ENCODE measurements at places on chromosomes 6 and 20. TPM values are rescaled to one million over a fixed set of nuclear protein-coding genes. Genes with fewer than 3 reads are reported as not detected.

DNA sequence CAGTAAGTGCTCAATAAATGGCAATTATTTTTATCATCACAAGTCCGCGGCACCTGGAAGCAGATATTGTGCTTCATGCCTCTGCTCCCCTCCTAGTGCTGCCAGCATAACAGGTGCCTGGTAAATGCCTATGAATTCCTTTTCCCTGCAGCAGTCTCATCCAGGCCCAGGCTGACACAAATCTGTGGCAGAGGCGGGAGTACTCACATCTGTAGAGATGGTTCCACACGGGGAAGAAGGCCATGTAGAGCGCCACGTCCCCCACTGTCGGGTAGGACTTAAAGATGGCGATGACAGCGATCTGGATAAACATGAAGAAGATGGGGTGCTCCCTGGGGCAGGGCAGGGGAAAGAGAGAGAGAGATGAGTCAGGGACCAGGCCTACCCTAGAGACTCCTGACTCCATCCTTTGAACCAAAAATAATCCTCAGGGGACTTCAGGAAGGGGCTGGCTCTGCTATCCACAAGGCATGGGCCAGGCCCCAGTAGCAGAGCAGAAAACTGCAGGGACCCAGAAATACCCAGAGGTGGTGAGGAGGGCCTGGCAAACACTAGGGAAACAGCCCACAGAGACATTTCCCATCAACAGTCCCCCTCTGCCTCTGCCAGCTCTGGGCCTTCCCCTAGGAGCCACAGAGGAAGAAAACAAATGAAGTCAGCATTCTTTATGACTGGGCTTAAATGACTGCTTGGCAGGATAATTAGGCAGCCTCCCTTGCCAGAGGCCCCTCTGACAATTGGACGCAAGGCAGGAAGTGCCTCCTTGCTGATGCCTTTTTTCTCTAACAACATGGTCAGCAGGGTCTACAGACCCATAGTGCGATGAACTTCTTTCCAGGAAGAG lies 23.0 kb downstream of the MAP1LC3A start:
- no peaks in the 10 kb centered on the region for H3K27me3 ChIP-seq
- DNase-seq, result no peak
- peaks cover 28% of the 10 kb centered on the region for H3K4me1 ChIP-seq
- H3K4me3 ChIP-seq, result no peak overlapping the region
- H3K36me3 ChIP-seq, result peaks cover 43% of the 10 kb centered on the region

GRCh38 chr20:35542990-35543389 lies 1.1 kb downstream of the ERGIC3 start:
- no peak for DNase-seq
- peaks cover 45% of the 10 kb centered on the region for H3K36me3 ChIP-seq
- H3K4me3 ChIP-seq, result no peak overlapping the region
- no peaks in the 10 kb centered on the region for H3K27me3 ChIP-seq
- H3K4me1 ChIP-seq, result peaks cover 10% of the 10 kb centered on the region
- H3K27ac ChIP-seq, result no peak overlapping the region

GRCh38 chr20:11108102-11108810 lies 434.5 kb upstream of the JAG1 start:
- no peaks in the 10 kb centered on the region for H3K27me3 ChIP-seq
- H3K4me3 ChIP-seq, result no peak overlapping the region
- H3K4me1 ChIP-seq, result peaks cover 5% of the 10 kb centered on the region
- H3K36me3 ChIP-seq, result no peaks in the 10 kb centered on the region
- peak overlapping the region; percentile 25 for H3K27ac ChIP-seq
- no peak for DNase-seq

- H3K4me1 ChIP-seq, result peaks cover 32% of the 10 kb centered on the region
- H3K36me3 ChIP-seq, result no peaks in the 10 kb centered on the region
- H3K27me3 ChIP-seq, result no peaks in the 10 kb centered on the region
- DNase-seq, result no peak
- H3K27ac ChIP-seq, result no peak overlapping the region
- no peak overlapping the region for H3K4me3 ChIP-seq
These were observed 234.1 kb downstream of the TMEM242 start for GRCh38 chr6:157089258-157089657.

DNA sequence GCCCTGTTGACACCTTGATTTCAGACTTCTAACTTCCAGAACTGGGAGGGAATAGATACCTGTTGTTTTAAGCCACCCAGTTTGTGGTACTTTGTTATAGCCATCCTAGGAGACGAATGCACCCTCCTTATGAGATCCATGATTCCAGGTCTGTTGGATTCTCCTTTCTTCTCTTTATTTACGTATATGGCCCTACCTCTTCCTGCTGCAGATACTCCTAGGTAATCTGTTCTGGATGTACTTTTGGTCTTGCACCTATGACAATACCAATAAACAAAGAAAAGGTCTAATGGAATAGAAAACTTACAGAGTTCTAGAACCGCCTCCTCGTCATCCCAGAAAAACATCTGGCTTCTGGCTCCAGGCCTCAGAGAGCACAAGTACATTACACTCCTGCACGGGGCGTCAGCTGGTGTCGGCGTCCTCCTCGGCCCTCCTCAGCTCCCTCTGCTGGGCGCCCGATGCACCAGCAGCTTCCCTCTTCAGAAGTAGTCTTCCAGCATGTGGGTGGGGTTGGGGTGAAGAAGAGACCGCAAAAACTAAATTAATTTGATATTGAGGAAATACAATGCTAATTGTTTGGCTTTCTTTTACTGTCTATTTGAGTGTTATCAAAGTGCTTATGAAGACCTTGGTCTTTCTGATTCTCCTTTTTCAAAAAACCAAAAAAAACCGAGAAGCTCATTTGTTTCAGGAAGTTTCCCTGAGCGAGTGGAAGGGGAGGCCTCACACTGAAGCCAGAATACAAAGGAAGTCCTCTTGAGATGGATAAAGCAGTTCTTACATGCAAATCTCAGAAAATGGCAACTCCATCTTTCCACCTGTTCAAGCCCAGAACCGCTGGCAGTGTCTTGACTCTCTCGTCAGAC lies 9.7 kb upstream of the ATXN1 start:
- H3K4me3 ChIP-seq, result no peak overlapping the region
- peak overlapping the region; percentile 12 for H3K27ac ChIP-seq
- no peaks in the 10 kb centered on the region for H3K27me3 ChIP-seq

DNA sequence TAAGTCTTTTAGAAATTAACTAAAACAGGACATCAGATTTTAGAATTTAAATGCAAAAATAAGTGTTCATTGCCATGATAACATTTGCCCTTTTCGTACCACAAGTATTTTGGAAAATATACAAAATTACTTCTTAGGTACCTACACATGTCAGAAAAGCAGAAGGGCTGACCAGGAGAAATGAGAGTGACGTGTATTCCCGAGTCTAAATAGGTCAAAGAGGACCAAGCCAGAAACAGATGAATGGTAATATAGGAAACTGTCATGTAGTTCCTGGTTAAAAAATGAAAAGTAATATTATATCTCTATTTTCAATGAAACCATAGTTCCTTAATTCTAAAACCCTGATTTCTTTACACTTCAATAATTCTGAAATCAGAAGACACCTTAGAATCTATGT lies 126.2 kb downstream of the IPCEF1 start:
- no peak overlapping the region for H3K27ac ChIP-seq
- no peaks in the 10 kb centered on the region for H3K4me1 ChIP-seq
- no peaks in the 10 kb centered on the region for H3K27me3 ChIP-seq
- H3K36me3 ChIP-seq, result no peaks in the 10 kb centered on the region
- H3K4me3 ChIP-seq, result no peak overlapping the region

GRCh38 chr6:145087034-145087433 lies 648.3 kb downstream of the EPM2A start:
- H3K27ac ChIP-seq, result no peak overlapping the region
- no peaks in the 10 kb centered on the region for H3K36me3 ChIP-seq
- no peaks in the 10 kb centered on the region for H3K27me3 ChIP-seq

DNA sequence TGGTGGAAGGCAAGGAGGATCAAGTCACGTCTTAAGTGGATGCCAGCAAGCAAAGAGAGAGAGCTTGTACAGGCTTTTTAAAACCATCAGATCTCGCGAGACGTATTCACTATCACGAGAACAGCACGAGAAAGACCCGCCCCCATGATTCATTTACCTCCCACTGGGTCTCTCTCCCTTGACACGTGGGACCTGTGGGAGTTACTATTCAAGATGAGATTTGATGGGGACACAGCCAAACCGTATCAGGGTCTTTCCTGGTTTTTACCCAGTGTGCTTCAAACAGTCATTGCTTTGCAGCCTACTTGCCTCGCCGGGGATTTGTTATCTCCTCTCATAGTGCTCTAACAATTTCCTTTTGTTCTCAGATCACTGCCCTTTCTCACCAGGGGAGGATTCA lies 108.2 kb downstream of the UST start:
- H3K4me1 ChIP-seq, result no peaks in the 10 kb centered on the region
- H3K36me3 ChIP-seq, result no peaks in the 10 kb centered on the region
- H3K27ac ChIP-seq, result no peak overlapping the region
- H3K4me3 ChIP-seq, result no peak overlapping the region
- H3K27me3 ChIP-seq, result no peaks in the 10 kb centered on the region

- H3K27ac ChIP-seq, result no peak overlapping the region
- no peaks in the 10 kb centered on the region for H3K4me1 ChIP-seq
- H3K27me3 ChIP-seq, result no peaks in the 10 kb centered on the region
- no peak overlapping the region for H3K4me3 ChIP-seq
- DNase-seq, result no peak
These were observed 237.8 kb upstream of the PMEPA1 start for GRCh38 chr20:57947421-57948179.

GRCh38 chr6:2232445-2232844 lies 13.0 kb downstream of the GMDS start:
- H3K4me3 ChIP-seq, result no peak overlapping the region
- H3K27ac ChIP-seq, result no peak overlapping the region
- H3K36me3 ChIP-seq, result no peaks in the 10 kb centered on the region
- no peak for DNase-seq

GRCh38 chr6:28567506-28567905 lies 41.8 kb downstream of the GPX5 start:
- no peak for DNase-seq
- peaks cover 4% of the 10 kb centered on the region for H3K27me3 ChIP-seq
- no peaks in the 10 kb centered on the region for H3K36me3 ChIP-seq
- no peak overlapping the region for H3K27ac ChIP-seq

DNA sequence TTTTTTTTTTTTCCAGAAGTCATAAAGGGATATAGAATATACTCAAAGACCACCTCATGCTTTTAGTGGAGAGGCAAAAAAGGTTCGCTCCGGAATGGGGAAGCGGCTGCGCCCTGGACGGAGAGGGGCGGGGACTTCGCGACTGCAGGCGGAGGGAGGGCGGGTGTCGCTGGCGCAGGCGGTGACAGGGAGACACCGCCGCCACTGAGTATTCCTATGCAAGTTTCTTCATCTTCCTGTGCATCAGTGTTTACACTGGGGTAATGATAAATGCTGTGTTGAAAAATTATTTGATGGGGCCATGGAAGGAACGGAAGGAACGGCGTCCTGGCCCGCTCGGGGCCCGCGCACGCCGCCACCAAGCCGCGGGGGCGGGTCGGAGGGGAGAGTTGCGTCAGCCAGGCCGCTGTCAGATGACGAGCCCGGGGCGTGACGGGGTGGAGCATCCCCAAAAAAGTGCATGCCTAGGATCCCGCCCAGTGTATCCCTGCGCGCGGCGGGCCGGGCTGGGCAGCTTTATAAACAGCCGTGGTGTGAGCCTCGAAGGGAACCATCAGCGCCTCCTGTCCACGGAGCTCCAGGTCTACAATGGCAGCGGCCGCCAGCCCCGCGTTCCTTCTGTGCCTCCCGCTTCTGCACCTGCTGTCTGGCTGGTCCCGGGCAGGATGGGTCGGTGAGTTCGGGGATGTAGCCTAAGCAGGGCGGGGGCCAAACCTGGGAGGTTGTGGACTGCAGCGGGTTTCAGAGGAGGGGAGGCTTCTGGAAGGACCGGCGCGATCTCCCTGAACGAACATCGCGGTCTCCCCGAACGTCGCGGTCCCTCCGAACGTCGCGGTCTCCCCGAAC lies at the start of gene ULBP1:
Gene ULBP1, plus strand, starts transcription at position 482 of the 846 bp plus-strand sequence. Its CDS starts 107 bp downstream, at position 589.
- peaks cover 7% of the 10 kb centered on the region for H3K4me1 ChIP-seq
- H3K27ac ChIP-seq, result no peak within 1 kb of the TSS
- H3K27me3 ChIP-seq, result peaks cover 85% of the 10 kb centered on the region
- H3K4me3 ChIP-seq, result peak within 1 kb of the TSS; percentile 64
- peak; percentile 91 for DNase-seq

- peaks cover 90% of the 10 kb centered on the region for H3K36me3 ChIP-seq
- DNase-seq, result no peak
- H3K4me1 ChIP-seq, result no peaks in the 10 kb centered on the region
- H3K27me3 ChIP-seq, result no peaks in the 10 kb centered on the region
- no peak overlapping the region for H3K27ac ChIP-seq
These were observed 25.0 kb downstream of the ERMARD start for GRCh38 chr6:169776379-169776778.

DNA sequence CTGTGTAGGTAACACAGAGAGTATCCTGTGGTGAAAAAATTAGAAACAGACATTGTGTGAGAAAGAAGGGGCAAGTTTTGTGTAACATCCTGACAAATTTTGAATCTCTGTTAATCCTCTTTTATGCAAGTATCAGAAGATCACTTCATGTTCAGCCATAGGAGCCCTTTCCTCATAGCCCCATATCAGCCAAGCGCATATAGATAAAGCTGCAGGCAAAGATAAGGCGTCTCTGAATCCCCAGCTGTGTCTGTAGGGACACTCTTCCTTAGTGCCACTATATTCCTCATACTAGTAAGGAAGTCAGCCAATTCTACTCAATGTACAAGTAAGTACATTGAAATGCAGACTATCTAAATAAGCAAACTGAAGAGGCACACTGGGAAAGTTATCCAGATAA lies 22.3 kb downstream of the HTR1E start:
- no peaks in the 10 kb centered on the region for H3K4me1 ChIP-seq
- no peak overlapping the region for H3K4me3 ChIP-seq
- no peak overlapping the region for H3K27ac ChIP-seq

DNA sequence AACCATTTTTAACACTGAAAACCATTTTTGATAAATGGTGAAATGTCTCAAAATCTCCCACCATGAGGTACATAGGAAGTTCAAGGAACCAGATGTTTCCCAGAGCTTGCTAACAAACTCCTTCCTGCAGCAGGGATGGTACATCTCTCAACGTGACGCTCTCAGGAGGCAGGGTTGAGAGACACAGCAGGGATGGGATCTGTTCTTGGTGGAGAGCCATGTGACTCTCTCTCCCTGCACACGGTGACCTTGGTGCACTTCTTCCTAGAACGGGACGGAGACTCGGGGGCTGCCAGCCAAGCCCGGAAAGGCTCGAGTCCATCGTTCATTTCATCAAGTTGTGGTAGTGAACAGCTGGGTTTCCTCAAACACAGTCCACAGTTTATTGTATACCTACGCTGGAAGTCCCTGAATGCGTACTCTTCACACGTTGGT lies 94.2 kb downstream of the FAM50B start:
- peak; percentile 62 for DNase-seq
- no peaks in the 10 kb centered on the region for H3K36me3 ChIP-seq
- H3K27ac ChIP-seq, result no peak overlapping the region

- peaks cover 10% of the 10 kb centered on the region for H3K36me3 ChIP-seq
- H3K4me3 ChIP-seq, result no peak overlapping the region
These were observed 91.1 kb downstream of the ASXL1 start for GRCh38 chr20:32449057-32449889.

The BPIFB4 gene
- not detected for polyA plus RNA-seq

The FOXF2 gene
- 0.07 TPM for polyA plus RNA-seq

The MOCS1 gene
- polyA plus RNA-seq, result 17.4 TPM

The BFSP1 gene
- 0.17 TPM for polyA plus RNA-seq

The TCF21 gene
- polyA plus RNA-seq, result 0.01 TPM
